ENCODE measurements at places on chromosomes 7 and 10. TPM values are rescaled to one million over a fixed set of nuclear protein-coding genes. Genes with fewer than 3 reads are reported as not detected.

PLPP4 gene
- total RNA-seq = 0.46 TPM

SP8 gene
- not detected for total RNA-seq

SPDYE2B gene
- not detected for total RNA-seq

CLRN3 gene
- total RNA-seq = not detected

SAMD9L gene
- total RNA-seq = 6.8 TPM

HYAL4 gene
- not detected for total RNA-seq

BAMBI gene
- total RNA-seq = 33.4 TPM

SPDYE16 gene
- not detected for total RNA-seq

FAM237B gene
- not detected for total RNA-seq

ING3 gene
- total RNA-seq = 11.7 TPM

CASP7 gene
- 16.5 TPM for total RNA-seq

OTUD1 gene
- 4.3 TPM for total RNA-seq

NODAL gene
- not detected for total RNA-seq

MUC12 gene
- total RNA-seq = 0.92 TPM

HTR7 gene
- total RNA-seq = 2.4 TPM

IKZF1 gene
- not detected for total RNA-seq

ATP5MK gene
- 172 TPM for total RNA-seq

XRCC2 gene
- total RNA-seq = 0.43 TPM

PDE1C gene
- total RNA-seq = 0.92 TPM

SLC16A9 gene
- total RNA-seq = 0.55 TPM

FEZF1 gene
- total RNA-seq = not detected

PRRT4 gene
- total RNA-seq = not detected

STOX1 gene
- 0.14 TPM for total RNA-seq

PKD2L1 gene
- total RNA-seq = not detected

GPR26 gene
- not detected for total RNA-seq

AZGP1 gene
- 0.09 TPM for total RNA-seq

UCN3 gene
- total RNA-seq = not detected

GFRA1 gene
- 1.6 TPM for total RNA-seq

MAGI2 gene
- 8.2 TPM for total RNA-seq

IL6 gene
- total RNA-seq = 40.0 TPM

TAS2R3 gene
- total RNA-seq = 0.85 TPM

TMEM184A gene
- 0.09 TPM for total RNA-seq

COL28A1 gene
- total RNA-seq = not detected

CCT6A gene
- 191 TPM for total RNA-seq
